Left colon (tissue), 2 donors: ENCODE measurements at places on chromosomes 16 and 17.

- DNase-seq = peak; percentile 48
Observed at GRCh38 chr17:4134721-4135120, 8.1 kb downstream of the ZZEF1 start.

DNA sequence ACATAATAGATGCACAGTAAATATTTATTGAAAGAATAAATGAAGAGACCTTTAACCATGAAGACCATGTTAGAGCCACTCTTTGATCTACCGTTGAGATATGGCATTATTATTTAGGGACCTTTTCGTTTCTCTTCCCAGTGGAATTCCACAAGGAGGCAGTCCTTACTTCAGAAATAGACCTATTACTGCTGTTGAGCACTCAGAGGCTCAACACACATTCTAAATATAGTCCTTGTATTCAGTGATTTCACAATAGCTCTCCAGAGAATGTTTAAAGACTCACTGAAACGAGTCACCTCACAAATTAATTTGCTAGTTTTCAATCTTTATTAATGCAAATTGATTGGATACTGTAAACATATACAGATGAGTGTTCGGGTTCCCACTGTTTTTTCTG lies 603.8 kb downstream of the CDH8 start:
- no peak for DNase-seq

- DNase-seq = no peak
Observed at GRCh38 chr16:28038409-28038808, 25.1 kb downstream of the GSG1L start.

- DNase-seq = no peak
Observed at GRCh38 chr17:6027342-6028024, 42.7 kb upstream of the WSCD1 start.

- no peak for DNase-seq
Observed at GRCh38 chr17:40598619-40599467, 33.6 kb upstream of the CCR7 start.

DNA sequence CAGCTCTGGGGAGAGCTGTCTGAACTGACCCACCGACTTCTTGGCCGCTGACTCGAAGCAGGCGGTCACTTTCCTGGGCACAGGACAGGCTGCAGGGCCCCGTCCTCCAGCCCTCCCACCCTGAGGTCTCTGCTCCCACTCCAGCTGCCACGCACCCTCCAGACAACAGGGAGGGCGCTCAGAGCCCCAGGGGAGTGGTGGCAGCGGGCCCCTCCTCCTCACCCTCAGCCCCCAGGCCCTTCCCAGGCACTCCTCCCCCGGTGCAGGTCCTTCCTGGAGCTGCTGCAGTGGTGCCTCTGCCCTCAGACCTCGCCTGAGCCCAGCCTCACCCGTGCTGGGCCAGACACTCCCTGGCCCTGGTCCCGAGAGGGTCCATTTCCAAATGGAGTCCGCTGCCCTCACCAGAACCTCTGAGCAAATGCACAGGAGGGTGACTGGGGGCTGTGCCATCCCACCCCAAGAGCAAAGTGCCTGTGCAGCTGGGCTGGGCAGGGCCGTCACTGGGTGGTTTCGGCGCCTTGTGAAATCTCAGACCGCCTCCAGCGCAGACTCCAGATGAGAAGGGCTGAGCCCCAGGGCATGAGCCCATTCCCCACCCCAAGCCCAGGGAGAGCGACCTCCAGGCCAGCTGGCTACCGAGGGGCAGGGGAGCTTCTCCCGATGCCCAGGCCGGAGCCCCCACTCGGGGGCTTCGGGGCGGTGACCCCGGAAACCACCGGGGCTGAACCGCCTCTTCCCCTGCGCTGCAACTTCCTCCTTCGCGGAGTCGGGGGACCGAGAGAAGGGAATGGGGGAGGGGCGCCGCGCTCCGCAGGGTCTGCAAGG lies 717 bp downstream of the CYBA start:
- DNase-seq = peak; percentile 80

- no peak for DNase-seq
Observed at GRCh38 chr16:48526958-48527331, 83.0 kb downstream of the N4BP1 start.

- no peak for DNase-seq
Observed at GRCh38 chr17:33209671-33210070, 83.4 kb downstream of the ASIC2 start.

DNA sequence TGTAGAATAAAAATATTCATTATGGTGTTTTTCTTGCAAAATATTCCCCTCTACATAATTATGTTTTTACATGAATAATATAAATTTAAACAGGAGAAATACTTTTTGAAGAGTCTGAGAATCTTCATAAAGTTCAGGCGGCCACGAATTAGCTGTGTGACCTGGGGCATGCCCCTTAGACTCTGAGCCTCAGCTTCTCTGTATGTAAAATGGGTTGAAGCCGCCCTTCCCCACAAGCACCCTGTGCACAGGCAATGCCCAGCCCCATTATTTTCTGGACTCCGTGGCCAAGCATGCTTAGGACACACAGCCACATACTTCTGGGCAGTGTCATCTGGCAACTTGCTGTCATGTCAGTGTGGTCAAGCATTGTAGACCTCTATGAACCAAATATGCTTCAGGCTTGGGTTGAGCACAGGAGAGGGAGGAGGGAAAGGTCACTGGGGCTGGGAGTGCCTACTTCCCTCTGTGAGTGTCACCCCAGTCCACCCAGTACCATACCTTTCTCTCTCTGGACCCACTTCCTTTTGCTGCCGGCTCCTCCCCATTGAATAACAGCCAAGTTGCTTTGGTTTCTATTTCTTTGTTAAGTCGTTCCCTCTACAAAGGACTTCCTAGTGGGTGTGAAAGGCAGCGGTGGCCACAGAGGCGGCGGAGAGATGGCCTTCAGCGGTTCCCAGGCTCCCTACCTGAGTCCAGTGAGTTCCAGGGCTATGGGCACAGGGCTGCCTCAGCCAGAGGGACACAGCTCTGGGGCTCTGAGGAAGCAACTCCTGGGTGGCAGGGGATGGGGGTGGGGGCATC lies at the start of gene LGALS9:
LGALS9 (plus strand) TSS at position 582 of the 804 bp plus-strand sequence; CDS start at position 660, 78 bp downstream.
- DNase-seq = peak; percentile 74

DNA sequence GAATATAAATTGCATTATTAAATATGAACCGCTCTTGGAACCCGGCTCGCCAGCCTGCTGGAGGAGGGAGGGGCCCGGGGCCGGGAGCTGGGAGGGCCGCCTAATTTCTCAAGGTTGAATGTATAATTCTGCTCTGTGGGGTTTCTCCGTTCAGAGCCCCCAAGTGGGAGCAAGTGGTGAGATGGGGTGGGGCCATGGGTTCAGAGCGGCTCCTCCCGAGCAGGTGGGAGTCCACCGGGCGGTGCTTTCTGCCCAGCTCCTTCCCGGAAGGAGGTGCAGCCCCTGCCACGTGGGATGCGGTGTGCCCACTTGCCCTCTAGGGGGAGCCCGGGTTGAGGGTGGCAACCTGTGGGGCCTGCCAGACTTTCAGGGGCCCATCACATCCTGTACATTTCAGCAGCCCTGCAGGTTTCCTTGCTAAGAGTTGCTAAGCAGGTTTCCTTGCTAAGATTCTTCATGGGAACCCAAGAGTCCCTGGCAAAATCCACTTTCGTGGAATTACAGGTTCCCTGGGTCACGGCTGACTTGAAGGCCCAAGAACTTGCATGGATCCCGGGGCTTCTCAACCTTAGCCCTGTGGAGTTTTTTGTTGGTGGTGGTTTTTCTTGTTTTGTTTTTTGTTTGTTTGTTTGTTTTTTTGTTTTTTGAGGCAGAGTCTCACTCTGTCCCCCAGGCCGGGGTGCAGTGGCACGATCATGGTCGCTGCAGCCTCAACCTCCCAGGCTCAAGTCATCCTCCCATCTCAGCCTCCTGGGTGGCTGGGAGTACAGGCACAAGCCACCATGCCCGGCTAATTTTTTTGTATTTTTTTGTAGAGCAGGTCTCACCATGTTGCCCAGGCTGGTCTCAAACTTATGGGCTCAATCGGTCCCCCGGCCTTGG lies 196.7 kb upstream of the GSE1 start:
- peak; percentile 82 for DNase-seq

GRCh38 chr17:7824021-7824924 lies 9.7 kb upstream of the KDM6B start:
- DNase-seq = no peak

GRCh38 chr17:52546990-52547389 lies 388.5 kb upstream of the CA10 start:
- DNase-seq = no peak

DNA sequence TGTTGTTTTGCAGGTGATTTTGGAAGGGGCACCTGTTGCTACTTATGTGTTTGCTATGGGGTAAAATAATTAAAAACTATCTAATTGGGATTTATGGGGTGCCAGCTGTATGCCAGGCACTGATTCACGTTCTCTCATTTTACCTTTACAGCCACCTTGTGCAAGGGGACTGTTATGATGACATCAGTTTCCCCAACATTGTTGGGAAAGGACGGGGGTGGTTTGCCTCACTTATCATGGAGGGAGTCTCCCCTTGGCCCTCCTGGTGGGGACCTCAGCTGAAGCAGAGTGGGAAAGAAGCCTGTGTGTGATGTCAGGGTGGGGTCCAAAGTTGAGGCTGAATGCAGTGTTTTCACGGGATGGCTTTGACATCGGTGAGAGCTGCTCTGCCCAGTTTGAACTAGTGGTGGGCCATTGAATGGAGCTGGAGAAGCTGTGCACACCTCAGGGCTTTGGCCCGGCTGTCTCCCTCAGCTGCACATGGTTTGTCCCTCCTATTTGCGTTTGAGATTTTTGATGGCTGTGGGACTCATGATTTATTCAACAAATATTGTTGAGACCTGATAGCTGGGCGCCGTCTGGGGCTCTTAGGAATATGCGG lies 36.1 kb downstream of the CMIP start:
- no peak for DNase-seq

GRCh38 chr16:52076332-52076731 lies 470.6 kb downstream of the TOX3 start:
- DNase-seq = no peak

- no peak for DNase-seq
Observed at GRCh38 chr17:78224231-78225087, 7.0 kb upstream of the TMEM235 start.

GRCh38 chr16:64035337-64035736 lies 1086.5 kb downstream of the CDH11 start:
- DNase-seq = no peak

DNA sequence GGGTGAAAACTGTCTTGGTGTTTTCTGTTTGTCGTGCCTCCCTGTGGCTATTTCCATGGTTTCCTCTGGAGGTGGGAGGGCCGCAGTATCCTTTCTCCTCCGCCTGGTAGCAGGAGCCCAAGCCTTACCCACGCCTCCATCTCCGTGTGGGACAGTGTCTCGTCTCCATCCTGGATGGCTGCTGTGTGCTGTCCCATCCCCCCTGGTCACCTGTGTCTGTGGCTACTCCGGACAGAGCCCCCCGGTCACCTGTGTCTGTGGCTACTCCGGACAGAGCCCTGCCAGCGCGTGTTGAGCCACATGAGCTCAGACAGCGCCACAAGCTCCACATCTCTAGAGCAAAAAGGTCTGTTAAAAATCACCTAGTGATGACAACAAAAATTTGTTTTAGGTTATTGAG lies 198.2 kb upstream of the CHMP6 start:
- DNase-seq = no peak

DNA sequence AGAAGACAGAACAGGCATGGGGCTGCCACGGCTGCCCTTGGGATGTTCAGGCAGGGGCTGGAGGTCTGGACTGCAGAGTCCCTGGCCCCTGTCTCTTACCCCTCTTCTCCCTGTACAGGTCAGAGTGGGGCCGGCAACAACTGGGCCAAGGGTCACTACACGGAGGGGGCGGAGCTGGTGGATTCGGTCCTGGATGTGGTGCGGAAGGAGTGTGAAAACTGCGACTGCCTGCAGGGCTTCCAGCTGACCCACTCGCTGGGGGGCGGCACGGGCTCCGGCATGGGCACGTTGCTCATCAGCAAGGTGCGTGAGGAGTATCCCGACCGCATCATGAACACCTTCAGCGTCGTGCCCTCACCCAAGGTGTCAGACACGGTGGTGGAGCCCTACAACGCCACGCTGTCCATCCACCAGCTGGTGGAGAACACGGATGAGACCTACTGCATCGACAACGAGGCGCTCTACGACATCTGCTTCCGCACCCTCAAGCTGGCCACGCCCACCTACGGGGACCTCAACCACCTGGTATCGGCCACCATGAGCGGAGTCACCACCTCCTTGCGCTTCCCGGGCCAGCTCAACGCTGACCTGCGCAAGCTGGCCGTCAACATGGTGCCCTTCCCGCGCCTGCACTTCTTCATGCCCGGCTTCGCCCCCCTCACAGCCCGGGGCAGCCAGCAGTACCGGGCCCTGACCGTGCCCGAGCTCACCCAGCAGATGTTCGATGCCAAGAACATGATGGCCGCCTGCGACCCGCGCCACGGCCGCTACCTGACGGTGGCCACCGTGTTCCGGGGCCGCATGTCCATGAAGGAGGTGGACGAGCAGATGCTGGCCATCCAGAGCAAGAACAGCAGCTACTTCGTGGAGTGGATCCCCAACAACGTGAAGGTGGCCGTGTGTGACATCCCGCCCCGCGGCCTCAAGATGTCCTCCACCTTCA lies 11.7 kb downstream of the TUBB3 start:
- no peak for DNase-seq

- DNase-seq = no peak
Observed at GRCh38 chr17:50807675-50808074, 27.7 kb upstream of the WFIKKN2 start.

GRCh38 chr16:8999800-9000199 lies 36.1 kb upstream of the USP7 start:
- no peak for DNase-seq

DNA sequence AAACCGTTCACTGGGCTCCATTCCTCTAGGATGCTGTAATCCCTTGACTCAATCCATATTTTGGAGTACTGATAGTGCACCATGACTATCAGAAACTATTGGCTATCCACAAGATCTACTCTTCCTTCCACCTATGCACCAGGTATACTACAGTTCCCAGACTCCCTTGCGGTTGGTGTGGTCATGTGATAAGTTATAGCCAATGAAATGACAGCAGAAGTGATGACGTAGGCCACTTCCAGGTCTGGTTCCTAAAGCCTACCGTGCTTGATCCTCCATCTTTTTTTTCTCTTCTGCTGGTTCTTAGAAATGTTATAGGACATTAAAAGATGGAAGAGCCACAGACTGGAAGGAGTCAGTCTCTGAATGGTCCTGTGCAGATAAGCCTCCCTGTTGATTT lies 278.8 kb upstream of the C16orf82 start:
- DNase-seq = no peak

DNA sequence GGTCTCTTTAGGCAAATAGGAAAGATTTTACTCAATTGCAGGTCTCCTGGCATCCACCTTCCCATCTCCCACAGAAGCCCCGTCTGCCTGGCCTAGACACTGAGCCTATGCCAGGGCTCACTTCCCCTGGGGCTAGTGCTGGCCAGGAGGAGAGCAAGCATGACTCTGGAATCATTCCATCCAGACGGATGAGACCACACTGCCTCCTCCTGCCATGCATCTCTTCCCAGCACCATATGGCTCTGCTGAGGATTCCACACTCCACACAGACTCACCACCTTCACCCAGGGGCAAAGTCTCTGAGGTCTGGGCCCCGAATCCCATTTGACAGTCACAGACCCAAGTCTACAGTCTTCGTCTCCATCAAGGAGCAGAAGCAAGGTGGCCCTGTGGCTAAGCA lies 346.5 kb downstream of the C16orf95 start:
- no peak for DNase-seq

DNA sequence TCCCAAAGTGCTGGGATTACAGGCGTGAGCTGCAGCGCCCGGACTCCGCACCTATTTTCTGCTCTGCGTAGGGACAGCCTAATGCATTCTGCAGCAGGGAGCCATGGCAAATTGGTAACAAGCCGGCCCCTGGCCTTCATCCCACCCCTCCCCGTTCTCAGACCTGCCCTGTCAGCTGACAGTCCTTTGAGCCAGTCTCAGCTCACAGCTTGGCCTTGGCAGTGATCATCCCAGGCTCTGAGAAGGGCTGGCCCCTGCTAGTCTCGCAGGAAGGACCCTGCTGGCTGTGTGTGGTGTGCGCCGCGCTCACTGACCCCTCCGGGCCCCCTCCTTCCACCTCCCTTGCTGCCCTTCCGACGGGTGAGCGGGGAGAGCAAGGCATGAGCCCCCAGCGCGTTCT lies 10.3 kb upstream of the NPTX1 start:
- no peak for DNase-seq
